ENCODE measurements at places on chromosomes 4 and X. TPM values are rescaled to one million over a fixed set of nuclear protein-coding genes. Genes with fewer than 3 reads are reported as not detected.

Gene PIN4
- 10.6 TPM for polyA plus RNA-seq

Gene F9
- polyA plus RNA-seq, result not detected

Gene GPR119
- 0.53 TPM for polyA plus RNA-seq

Gene AVPR2
- 1.3 TPM for polyA plus RNA-seq

Gene NEIL3
- 0.06 TPM for polyA plus RNA-seq

Gene MAP3K15
- 0.40 TPM for polyA plus RNA-seq

Gene AKAP4
- polyA plus RNA-seq, result not detected

Gene SOD3
- polyA plus RNA-seq, result 117 TPM

Gene SSX2B
- polyA plus RNA-seq, result not detected

Gene SHOX
- 0.11 TPM for polyA plus RNA-seq

Gene USP51
- 0.56 TPM for polyA plus RNA-seq

Gene MAGEA10
- polyA plus RNA-seq, result not detected

Gene STAP1
- 0.12 TPM for polyA plus RNA-seq

Gene PIM2
- polyA plus RNA-seq, result 2.9 TPM

Gene XAGE2
- polyA plus RNA-seq, result not detected

Gene SPANXB1
- not detected for polyA plus RNA-seq

Gene RHOH
- polyA plus RNA-seq, result 0.90 TPM
